ENCODE measurements at places on chromosomes 5 and 9. TPM values are rescaled to one million over a fixed set of nuclear protein-coding genes. Genes with fewer than 3 reads are reported as not detected.

Gene SLC6A7
- not detected for total RNA-seq

Gene SLC34A3
- total RNA-seq = not detected

Gene MRPS27
- 88.2 TPM for total RNA-seq

Gene COL23A1
- total RNA-seq = not detected

Gene LECT2
- not detected for total RNA-seq

Gene ACOT12
- not detected for total RNA-seq

Gene DOLPP1
- total RNA-seq = 28.4 TPM

Gene GBGT1
- 9.4 TPM for total RNA-seq

Gene C6
- total RNA-seq = not detected

Gene SLC45A2
- not detected for total RNA-seq

- no peak for DNase-seq
Measured at GRCh38 chr5:77832166-77832770, 56.1 kb upstream of the TBCA start.

- DNase-seq = no peak
Measured at GRCh38 chr9:99828417-99829176, 6.9 kb downstream of the NR4A3 start.

DNA sequence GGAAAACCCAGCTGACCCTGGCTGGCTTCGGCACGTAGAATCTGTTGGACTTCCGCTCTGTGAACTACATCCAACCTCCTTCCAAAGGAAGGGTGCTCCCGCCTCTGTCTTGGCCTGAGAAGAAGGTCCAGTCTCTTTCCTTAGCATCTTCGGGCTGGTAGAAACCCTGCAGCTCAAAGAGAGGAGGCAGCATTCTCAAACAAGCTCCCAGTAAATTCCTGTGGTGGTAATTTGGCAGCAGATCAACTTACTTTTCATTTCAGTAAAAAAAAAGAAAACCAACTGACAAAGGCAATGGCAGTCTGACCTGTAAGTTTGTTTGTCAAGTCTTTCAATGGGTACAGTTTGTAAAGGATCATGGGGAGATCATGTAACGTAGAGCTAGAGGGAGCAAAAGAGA, 176.7 kb downstream of the MED10 start:
- no peak for DNase-seq

DNA sequence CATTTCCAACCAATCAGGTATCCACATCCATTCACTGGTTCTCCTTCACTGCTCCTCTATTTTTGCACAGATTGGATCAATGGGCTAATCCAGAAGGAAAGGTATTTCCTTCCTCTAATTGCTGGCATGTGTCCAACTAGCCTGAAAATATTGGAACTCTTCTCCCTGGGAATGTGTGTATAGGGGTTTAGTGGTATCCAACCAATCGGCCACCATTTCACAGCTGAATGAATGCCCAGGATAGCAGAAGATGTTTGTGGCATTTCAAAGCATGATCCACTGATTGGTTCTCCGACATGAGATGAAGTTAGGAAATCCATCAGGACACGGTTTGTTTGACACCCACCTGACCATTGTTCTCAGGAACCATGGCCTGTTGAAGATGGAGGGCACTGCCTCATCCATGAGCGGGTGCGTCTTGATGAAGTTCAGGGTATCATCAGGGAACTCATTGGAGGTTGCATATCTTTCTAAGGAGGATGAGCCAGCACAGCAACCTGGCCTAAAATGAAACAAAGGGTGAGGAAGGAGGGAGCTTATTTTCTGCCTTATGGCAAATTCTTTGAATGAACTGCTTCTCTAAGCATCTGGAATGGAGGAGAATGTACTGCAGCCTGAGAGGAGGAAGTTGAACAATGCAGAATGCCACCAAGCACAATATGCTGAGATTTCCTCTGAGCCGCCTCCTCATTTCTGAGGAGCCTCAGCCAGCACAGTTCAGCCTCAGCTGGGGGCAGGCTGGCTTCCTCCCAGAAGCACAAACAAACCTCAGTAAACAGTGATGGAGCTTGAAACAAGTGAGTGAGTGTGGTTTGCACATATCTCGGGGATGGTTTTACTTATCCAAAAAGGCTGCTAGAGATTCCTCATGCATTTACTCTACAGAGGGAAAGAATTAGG, 94.6 kb downstream of the SEMA6A start:
- DNase-seq = no peak

GRCh38 chr5:130243641-130244040, 339.4 kb downstream of the CHSY3 start:
- DNase-seq = no peak

DNA sequence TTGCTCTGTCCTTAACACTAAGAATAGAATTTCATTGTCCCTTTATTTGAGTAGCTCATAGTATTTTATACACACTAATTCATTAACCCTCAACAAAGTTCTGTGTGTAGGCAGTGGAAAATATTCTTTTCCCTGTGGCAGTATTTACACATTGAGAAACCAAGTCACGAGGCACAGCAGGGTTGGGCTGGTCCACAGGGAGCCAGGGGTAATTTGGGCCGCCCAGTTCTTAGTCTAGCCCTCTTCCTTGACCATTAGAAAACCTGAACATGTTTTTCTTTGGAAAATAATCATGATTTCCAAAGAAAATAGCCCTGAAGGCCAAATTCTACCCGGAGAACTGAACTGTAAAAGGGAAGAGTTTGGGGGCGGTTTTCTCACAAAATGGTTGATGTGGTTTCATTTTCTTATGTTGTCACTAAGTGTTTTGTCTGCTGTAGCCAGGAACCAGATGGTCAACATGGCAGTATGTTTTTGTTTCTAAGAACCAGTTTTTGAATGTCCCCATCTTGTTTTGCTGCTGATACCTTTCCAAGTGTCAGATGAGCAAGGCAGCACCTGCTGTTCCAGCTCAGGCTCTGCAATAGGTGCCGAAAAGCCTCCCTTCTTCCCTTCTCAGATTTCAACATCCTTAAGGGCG, 29.6 kb downstream of the ARHGEF28 start:
- no peak for DNase-seq

- peak; percentile 73 for DNase-seq
Measured at GRCh38 chr9:128456613-128457061, 831 bp downstream of the ODF2 start.

DNA sequence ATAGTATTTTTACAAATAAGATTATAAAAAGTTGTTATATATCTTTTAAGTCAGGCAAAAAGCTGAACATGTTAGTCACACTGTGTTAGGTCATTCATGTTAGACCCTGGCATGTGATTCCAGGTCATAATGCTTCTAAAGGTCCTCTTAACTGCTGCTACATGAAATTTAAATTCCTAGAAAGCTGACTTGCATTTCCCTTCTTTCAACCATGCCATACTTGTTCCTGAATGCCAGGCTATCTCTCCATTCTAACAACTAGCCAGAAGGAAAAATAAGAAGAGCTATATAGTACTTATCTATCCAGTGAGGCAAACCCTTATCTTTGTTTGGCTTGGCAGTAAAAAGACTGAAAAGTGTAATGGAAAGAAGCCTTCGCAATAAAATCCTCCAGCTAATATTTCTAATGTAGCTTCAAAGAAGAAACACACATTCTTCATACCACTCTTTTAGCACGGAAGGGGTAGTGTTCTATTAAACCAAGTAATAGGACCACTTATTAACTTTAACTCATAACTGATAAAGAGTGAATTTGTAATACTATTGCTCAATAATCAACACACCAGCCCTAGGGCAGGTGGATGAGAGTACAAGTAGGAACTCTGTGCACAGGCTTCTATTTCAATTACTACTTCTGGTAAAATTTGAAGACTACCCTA, 310.2 kb downstream of the PDE4D start:
- DNase-seq = no peak

- DNase-seq = no peak
Measured at GRCh38 chr5:67249590-67249895, 52.9 kb upstream of the CD180 start.

DNA sequence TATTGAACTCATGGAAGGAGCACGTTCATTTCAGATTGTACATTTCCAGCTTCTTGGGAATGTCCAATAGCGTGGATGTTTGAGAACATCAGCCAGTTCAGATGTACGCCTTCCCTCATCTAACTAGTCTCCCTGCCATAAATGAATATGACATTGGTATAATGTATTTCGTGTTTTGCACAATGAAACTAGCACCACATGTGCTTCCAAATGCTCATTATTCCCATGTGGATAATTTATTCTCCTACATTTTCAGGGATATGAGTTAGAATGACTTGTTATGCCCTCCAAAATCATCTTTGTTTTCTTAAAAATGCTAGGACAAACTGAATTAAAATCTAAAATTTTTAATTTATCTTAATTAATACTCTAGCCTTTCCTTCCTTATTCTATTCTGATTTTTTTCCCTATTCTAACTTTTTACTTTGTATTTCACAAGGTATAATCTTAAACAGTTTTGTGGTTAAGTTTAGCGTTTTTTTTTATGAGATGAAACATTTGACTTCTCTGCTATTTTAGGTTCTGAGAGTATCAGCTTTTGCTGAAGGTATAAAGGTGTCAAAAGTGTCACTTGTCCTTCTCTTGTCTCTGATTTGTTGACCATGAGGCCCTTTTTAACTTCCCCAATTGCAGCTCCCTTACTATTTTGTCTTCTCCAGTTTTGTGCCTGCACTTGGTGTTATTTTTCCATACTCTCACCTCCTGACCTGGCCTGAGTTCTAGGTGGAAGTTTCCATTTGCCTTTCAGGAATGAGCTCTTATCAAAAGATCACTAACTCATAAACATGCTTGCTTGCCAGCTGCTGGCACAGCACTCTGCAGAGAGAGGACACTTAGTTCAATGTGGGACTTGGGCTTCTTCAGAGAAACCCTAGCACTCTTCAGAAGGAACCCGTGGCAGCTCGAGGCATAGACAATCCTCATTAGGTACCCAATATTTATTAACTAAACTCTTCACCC, 106.8 kb downstream of the FRMD3 start:
- no peak for DNase-seq

DNA sequence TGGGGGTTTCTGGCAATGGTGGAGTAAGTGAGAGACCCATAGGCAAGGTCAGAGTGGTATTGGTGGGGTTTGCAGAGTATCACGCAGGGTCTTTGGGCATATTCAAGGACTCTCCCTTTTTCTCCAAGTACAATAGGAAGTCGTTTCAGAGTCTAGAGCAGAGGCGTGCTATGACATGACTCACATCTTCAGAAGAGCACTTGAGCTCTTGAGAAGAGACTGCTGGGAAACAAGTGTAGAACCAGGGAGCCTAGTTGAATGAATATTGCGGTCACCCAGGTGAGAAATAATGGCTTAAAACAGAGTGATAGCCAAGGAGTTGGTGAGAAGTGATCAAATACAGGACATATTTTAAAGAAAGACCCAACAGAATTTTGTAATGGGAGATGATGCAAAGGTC, 813.4 kb downstream of the TLE1 start:
- DNase-seq = no peak

DNA sequence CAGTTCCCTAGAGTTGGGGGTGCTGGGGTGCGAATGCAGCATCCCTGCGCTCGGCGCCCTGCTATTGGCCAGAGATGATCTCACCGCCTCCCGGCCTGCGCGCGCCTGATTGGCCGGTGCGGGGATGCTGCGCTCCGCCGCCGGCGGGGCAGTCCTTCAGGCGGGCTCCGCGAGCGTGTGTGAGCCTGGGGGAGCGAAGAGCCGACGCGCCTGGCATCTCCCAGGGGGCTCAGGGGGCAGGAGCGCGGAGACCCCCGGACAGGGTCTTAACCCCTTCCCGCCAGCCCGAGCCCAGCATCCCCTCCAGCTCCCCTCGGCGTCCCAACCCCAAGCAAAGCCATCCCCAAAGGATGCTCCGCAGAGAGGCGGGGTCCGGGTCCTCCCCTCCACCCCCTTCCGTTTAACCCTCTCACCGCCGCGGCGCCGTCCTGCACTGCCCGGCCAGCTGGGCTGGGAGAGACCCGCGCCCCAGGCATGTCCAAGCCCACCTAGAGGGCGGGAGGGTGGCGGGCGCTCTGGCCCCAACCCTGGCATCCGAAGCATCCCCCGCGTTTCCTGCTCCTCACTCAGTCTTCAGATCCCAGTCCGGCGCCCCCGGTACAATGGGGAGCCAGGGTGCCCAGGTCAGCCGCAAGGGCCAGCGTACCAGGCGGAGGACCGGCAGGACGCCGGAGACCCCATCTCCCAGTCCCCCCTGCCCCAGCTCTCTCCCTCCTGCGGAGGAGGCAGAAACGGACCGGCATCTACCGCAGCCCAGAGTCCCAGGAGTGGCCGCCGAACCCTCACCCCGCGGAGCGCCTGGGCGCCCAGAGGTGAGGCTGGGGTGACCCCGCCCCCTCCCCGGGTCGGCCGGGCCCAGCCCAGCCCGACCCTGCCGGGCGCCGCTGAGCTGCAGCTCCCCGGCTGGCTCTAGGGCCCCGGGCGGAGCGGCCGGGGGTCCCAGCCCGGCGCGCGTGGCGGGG, 19.3 kb upstream of the TOR2A start:
- no peak for DNase-seq

- no peak for DNase-seq
Measured at GRCh38 chr5:74950836-74951515, 84.8 kb upstream of the FAM169A start.

DNA sequence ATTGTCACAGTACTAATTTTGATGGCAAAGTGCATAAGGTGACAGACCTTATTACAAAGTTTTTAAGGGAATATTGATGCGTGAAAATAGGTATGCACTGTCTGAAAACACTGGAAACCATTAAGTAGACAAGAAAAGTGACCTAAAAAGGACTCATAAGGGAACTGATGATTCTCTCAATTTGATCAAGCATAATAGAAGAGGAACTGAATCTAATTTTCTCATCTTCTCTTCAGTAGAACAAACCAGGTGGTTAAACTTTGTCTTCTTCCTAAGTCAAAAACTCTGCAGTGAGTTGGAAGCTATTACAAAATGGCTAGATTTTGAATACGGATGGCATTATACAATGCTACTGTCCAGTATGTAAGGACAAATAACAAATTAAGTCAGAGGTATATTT, 53.4 kb downstream of the RNF145 start:
- no peak for DNase-seq

- DNase-seq = no peak
Measured at GRCh38 chr5:9059920-9060691, 485.8 kb downstream of the SEMA5A start.

- DNase-seq = no peak
Measured at GRCh38 chr5:167261309-167262100, 1029.9 kb upstream of the WWC1 start.

- DNase-seq = no peak
Measured at GRCh38 chr9:8408575-8409190, 609.1 kb upstream of the DMAC1 start.

DNA sequence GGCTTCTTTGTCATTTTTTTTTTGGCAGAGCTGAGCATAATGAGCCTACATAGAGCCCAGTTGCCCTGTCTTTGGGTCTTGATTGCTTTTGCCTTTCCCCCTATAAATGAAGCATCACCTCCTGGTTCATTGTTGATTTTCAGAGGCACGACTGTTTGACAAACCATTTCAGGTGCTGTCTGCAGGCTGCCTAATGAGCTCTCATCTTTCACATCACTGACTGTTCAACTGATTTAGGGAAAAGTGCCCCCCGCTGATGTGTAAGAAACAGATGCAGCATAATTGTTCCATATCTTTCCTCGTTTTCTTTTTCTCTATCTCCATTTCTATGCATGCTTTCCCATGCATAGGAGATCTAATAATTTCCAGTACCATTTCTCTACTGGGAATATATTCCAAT, 338.6 kb downstream of the TMEM38B start:
- DNase-seq = no peak

GRCh38 chr5:33936381-33937016, at the start of gene RXFP3:
RXFP3 (plus strand) TSS chr5:33936386; CDS start chr5:33936741, 355 bp downstream.
- DNase-seq = no peak

Data from activated T-helper 1 cell treated with anti-CD3 and anti-CD28 coated beads, Interleukin-12 subunit alpha, Interleukin-12 subunit beta, Interleukin-2, Interleukin-4 antibody, amounts not matched to agents 30 ng/mL and 10 ng/mL and 1 ng/mL, durations not matched to agents 14 hours and 24 hours and 36 hours (primary cell).